ENCODE measurements at places on chromosomes 7 and 10.

DNA sequence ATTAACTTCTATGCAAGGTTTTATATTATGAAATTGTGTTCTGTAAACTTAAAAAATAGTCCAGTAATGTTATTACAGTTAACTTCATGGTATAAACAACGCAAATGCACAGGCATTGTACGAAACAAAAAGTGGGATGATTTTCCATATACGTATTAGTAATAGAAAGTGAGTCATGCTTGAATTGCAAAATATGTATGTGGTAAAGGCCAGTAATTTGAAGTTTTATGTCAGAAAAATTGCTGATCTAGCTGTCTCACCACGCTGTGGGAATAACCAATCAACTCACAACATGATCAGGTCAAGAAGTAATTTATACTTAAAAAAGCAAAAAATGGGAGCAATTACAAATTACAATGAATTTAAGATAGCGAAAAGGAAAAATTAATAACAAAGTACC lies 37.0 kb upstream of the GLI3 start:
- no peak for DNase-seq

DNA sequence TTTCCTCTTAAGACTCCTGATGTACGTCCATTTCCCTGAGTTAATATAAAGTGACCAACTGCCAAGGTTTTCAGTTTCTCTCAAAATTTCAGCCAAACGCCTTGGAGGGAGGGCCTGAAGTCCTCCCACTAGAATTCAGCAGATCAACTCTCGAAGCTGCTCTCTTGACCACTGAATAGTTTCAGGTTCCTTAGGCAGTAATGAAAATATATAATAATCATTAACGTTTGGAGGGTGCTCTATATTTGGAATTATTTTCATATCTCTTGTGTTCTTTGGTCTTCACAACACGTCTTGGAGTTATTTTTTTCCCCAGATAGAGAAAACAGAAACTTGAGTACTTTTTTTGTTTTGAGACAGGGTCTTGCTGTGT lies 123.6 kb upstream of the SFMBT2 start:
- DNase-seq: no peak

GRCh38 chr10:130459011-130459410 lies 322.8 kb downstream of the GLRX3 start:
- DNase-seq: no peak

DNA sequence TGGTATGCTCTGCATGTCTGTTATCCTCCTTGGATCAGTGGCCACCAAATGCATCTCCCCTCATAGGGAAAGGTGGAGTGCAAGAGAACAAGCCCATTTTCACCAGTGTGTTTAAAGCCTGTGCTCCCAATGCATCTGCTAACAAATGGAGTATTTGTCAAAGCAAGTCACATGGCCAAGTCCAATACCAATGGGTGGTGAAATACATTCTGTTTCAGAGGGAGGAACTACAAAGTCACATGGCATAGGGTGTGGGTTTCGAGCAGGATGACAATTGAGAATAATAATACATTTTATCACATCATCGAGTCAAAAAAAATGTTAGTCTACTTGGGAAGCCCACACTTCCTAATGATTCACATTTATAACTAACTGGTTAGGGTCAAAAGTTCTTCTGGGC lies 62.7 kb downstream of the SUGCT start:
- no peak for DNase-seq

- DNase-seq: no peak
Measured at GRCh38 chr7:11833431-11833830, 1.4 kb upstream of the THSD7A start.

GRCh38 chr10:11261687-11262493 lies 244.2 kb downstream of the CELF2 start:
- DNase-seq: no peak

DNA sequence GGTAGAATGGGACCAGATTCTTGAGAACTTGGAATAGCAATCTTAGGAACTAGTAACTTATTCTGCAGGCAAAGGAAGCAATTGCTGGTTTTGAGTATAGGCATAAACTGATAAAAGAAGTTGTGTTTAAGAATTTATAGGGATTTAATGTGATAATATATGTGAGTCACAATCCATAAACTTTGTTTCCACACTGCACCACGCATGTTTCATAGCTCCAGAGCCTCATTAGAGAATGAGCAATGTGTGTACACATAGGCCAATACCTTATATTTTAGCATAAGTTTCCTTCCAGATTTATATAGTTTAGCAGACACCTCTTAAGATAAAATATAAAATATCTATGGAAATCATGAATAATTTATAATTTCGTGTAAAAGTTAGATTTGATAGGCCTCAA lies 175.5 kb upstream of the SEMA3A start:
- no peak for DNase-seq

DNA sequence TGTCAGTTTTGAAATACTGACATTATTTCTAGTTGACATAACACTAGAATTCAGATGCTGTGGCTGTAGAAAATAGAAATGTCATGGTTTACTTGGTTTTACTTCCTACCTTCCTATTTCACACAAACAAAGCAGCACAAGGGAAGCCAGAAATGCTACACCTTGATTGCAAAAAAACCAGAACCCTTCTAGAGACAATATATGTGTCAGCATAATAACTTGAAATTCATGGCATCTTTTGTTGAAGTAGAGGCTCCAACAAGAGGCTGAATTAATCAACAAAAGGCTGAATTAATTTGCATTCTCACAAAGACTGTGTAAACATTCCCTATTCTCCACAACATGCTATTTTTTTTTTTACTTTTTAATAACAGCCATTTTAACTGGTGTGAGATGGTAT lies 25.2 kb downstream of the ZNF117 start:
- DNase-seq: no peak

DNA sequence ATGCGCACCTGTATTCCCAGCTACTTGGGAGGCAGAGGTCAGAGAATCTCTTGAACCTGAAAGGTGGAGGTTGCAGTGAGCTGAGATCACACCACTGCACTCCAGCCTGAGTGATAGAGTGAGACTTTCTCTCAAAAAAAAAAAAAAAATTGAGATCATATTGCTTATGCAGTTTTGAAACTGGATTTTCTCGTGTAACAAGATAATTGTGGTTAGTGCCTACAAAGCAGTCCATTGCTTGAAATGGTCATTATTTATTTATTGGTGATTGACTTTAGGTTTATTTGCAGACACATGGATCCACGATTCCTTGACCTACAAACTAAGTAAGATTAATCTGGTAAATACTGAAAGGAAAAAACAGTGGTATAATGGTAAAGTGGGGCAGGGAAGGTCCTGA lies 149.8 kb downstream of the TAX1BP1 start:
- DNase-seq: no peak

DNA sequence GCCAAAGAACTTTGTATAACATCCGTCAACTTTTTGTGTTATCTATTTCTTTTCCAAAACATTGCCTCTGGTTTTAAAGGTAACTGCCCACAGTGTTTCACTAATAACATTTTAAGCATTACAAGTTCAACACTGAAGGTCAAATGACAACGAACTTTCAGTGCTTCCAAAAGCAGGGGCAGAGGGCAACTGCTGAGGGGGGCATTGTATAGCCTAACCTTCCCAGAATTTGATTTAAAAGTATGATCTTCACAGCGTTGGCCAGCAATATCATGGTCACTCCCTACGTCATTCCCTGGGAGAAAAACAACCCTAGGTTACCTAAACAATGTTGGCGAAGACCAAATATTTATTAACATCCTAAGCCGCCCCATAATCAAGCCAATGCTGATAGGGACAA lies 2.5 kb upstream of the GOT1 start:
- DNase-seq: no peak

DNA sequence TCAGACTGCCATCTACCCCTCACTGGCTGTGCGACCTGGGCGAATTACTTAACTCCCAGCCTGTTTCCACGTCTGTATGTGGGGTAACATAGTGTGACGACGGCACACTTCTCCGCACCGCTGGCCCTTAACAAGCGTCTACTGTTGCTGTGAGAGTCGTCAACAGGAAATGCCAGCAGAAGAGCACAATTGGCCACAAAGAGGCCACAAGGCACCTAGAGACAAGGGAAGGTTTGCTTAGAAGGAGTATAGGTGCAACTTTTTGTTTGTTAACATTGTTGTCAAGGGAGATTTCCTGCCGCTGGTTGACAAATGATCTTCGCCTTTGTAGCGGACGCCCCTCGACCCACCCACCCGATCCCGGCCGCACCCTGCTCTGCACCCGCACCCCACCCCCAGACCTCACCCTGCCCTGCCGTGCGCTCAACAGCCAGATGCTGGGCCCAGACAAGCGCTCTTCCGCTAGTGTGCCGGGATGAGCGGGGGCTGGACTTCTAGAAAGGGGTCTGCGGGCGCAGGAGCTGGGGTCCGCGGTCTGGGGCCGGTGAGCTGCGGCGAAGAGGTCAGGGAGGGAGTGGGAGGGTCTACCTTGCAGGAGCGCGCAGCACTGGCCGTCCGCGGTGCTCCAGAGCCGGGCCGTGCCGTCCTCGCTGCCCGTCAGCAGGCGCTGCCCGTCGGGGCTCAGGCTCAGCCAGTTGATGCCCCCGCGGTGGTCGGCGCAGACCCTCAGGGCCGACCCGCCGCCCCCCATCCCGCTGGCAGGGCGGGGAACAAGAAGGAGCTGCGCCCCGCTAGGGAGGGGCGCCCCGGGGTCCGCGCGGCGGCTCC lies 785 bp downstream of the WDR86 start:
- peak; percentile 34 for DNase-seq

DNA sequence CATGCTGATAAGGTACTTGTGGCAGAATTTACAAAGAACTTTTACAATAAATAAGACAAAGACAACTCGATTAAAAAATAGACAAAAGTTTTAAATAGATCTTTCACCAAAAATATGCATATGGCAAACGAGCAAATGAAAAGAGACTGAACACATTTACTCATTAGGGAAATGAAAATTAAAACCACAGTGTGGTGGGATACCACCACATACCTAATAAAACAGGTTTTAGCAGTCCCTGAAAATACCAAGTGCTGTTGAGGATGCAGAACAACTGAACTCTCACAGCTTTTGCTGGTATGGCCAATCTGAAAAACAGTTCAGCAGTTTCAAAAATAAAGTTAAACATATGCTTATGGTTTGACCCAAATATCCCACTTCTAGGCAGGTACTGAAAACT lies 205.4 kb upstream of the ADO start:
- no peak for DNase-seq

DNA sequence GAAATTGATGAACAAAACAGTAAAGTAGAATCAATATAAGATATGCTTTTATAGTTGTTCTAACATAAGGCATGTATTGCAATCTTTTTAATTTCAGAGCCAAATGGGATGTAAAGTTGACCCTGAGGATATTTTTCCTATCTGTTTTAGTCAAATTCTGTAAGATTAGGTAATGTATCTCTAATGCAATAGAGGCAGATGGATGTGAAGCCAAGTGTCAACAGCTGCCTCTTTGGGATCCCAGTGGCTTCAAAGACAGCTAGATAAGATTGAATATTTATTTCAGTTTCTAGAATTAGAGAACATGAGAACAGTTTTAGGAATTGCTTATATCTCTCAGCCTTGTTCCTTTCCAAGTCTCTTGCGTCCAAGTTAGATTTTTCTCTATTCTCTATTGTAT lies 208.3 kb downstream of the DNAJB9 start:
- no peak for DNase-seq

- no peak for DNase-seq
Measured at GRCh38 chr10:109219935-109220605, 703.2 kb downstream of the XPNPEP1 start.

DNA sequence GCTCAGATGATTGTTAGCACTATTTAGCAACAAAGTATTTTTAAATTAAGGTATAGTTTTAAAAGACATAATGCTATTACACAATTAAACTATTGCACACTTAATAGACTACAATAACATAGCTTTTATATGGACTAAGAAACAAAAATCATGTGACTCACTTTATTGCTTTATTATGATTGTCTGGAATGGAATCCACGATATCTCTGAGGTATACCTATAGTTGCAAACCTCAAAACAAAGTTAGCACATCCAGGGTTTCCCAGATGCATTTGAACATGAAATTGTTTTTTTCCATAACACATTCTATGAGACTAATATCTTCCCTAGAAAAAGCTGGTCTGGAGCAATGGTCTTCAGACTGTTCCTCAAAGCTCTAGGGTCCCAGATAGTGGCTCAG lies 18.3 kb upstream of the RPEL1 start:
- no peak for DNase-seq

DNA sequence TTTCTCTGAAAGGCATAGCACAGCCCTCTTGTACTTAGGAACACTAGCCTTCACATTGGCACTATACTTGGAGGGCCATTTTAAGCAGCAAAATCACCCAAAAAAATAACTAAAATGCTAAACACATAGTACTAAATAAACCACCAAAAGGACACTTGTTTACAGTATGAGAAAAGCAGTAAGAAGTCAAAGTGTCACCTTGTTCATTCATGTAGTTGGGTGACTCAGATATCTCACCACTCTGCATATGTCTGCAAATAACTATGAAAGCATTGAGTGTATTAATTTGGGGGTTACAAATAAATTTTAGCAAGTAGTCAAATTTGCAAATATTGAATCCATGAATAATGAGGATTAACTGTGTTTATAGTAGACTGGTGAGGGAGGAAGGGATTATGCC lies 107.6 kb downstream of the ELAPOR2 start:
- no peak for DNase-seq

DNA sequence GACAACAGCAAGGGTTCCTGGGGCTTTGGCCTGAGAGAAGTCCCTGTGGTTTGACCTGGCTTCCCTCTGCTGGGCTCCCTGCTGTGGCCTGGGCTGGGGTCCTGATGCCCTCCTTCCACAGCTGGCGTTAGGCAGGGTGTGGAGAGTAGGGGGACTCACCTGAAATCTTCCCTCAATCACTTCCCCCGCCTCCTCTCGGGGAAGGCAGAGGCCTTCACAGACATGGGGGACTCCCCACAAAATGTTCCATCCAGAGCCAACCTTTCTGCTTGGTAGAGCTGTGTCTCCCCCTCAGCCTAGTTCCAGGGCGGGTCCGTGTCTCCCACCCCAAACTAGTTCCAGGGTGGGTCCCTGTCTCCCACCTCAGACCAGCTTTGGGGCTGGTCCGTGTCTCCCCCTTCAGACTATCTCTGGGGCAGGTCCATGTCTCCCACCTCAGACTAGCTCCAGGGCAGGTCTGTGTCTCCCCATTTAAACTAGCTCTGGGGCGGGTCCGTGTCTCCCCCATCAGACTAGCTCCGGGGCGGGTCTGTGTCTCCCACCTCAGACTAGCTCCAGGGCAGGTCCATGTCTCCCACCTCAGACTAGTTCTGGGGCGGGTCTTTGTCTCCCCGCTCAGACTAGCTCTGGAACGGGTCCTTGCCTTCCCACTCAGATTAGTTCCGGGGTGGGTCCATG lies 2.2 kb downstream of the PVRIG start:
- DNase-seq: no peak

GRCh38 chr7:141573511-141573910 lies 22.3 kb downstream of the AGK start:
- DNase-seq: no peak

Measured in stimulated activated CD4-positive, alpha-beta T cell treated with anti-CD3 and anti-CD28 coated beads, Interleukin-1b, Interleukin-23, amount 100 ng/mL, for 1 hour (primary cell).